ENCODE measurements at places on chromosomes 5 and 9. TPM values are rescaled to one million over a fixed set of nuclear protein-coding genes. Genes with fewer than 3 reads are reported as not detected.

The TRMO gene
- 17.2 TPM for total RNA-seq

The ADAMTSL2 gene
- total RNA-seq = 2.2 TPM

The BTNL8 gene
- not detected for total RNA-seq

The PCDHGA3 gene
- total RNA-seq = 4.6 TPM

The RABL6 gene
- 29.1 TPM for total RNA-seq
